SJCRH30 (cell line): ENCODE measurements at places on chromosomes 7 and 10. TPM values are rescaled to one million over a fixed set of nuclear protein-coding genes. Genes with fewer than 3 reads are reported as not detected.

The ZNF722 gene
- not detected in 2 replicates for total RNA-seq

DNA sequence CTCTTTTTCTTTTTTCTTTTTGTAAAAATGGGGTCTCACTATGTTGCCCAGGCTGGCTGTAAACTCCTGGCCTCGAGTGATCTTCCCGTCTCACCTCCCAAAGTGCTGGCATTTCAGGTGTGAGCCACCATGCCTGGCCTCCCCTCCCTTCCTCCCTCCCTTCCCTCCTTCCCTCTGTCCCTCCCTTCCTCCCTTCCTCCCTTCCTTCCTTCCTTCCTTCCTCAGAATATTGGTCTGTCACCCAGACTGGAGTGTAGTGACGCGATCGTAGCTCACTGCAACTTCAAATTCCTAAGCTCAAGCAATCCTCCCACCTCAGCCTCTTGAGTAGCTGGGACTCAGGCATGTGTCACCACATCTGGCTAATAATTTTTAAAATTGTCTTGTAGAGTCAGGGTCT is 8.4 kb downstream of the AGAP3 start:
- H3K27me3 ChIP-seq, result no peaks in the 10 kb centered on the region
- peaks cover 7% of the 10 kb centered on the region for H3K4me1 ChIP-seq
- no peak for DNase-seq
- H3K36me3 ChIP-seq, result peaks cover 13% of the 10 kb centered on the region
- H3K27ac ChIP-seq, result no peak overlapping the region
- no peak overlapping the region for H3K4me3 ChIP-seq

DNA sequence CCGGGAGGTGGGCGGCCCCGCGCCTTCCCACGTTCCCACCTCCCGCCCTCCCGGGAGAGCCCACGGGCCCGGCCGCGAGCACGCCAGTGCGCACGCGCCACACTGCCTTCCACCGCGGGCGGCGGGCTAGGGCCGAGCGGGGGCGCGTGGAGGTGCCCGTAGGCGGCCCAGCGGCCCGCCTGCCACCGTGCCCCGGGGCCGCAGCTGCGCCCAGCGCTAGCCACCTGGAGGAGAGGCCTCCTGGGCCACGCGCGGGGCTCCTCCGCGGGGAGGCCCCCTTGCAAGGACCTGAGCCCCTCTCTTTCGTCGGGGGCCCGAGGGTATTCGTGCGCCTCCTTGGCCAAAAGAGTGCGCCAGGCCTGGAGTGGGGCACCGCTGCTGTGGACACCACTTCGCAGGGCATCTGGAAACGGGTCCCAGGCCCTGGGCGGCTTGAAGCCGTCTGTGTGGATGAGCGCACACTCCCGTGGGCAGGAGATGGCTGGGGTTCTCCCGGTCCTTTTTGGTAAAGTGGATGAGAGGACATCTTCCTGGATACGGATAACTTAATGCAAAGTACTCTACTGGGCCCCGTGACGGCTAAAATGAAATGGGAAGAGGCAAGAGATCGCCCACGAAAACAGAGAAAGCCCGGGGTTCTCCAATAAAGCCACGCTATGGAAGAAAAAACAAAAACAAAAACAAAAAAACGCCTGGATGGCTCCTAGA is 9.0 kb upstream of the EBF3 start:
- no peaks in the 10 kb centered on the region for H3K27me3 ChIP-seq
- no peaks in the 10 kb centered on the region for H3K36me3 ChIP-seq
- no peak overlapping the region for H3K4me3 ChIP-seq
- H3K4me1 ChIP-seq, result no peaks in the 10 kb centered on the region
- no peak overlapping the region for H3K27ac ChIP-seq

- H3K4me1 ChIP-seq, result peaks cover 12% of the 10 kb centered on the region
- H3K27ac ChIP-seq, result no peak overlapping the region
- no peak overlapping the region for H3K4me3 ChIP-seq
- H3K36me3 ChIP-seq, result peaks cover 3% of the 10 kb centered on the region; the same call in 1 of the 2 replicates
- no peaks in the 10 kb centered on the region for H3K27me3 ChIP-seq
- no peak for DNase-seq
Observed at GRCh38 chr10:114491933-114492332, 87.6 kb upstream of the AFAP1L2 start.

GRCh38 chr10:4450981-4451908 is 374.8 kb upstream of the AKR1E2 start:
- no peak overlapping the region for H3K27ac ChIP-seq
- no peaks in the 10 kb centered on the region for H3K27me3 ChIP-seq
- H3K4me3 ChIP-seq, result no peak overlapping the region
- H3K36me3 ChIP-seq, result no peaks in the 10 kb centered on the region
- DNase-seq, result no peak

The NAT16 gene
- not detected in 2 replicates for total RNA-seq

The CTAGE8 gene
- total RNA-seq, result not detected in 2 replicates

The MRLN gene
- total RNA-seq, result 10.5 and 16.0 TPM in 2 replicates

GRCh38 chr10:110211465-110211843 is 4.0 kb downstream of the MXI1 start:
- no peaks in the 10 kb centered on the region for H3K27me3 ChIP-seq
- H3K27ac ChIP-seq, result no peak overlapping the region
- peaks cover 9% of the 10 kb centered on the region for H3K4me1 ChIP-seq
- no peak for DNase-seq
